ENCODE measurements at places on chromosomes 1 and 21.

- no peak for DNase-seq
Observed at GRCh38 chr1:201014816-201015200, 8.7 kb downstream of the KIF21B start.

- no peak for DNase-seq
Observed at GRCh38 chr1:79852004-79852403, 845.5 kb upstream of the ADGRL4 start.

GRCh38 chr1:111618081-111618480 is 1.5 kb upstream of the RAP1A start:
- DNase-seq: no peak

- no peak for DNase-seq
Observed at GRCh38 chr1:120178799-120179756, 2.8 kb upstream of the SEC22B start.

- no peak for DNase-seq
Observed at GRCh38 chr1:53198241-53198651, 1.6 kb downstream of the CPT2 start.

GRCh38 chr21:16522548-16522947 is 792.8 kb downstream of the USP25 start:
- no peak for DNase-seq

DNA sequence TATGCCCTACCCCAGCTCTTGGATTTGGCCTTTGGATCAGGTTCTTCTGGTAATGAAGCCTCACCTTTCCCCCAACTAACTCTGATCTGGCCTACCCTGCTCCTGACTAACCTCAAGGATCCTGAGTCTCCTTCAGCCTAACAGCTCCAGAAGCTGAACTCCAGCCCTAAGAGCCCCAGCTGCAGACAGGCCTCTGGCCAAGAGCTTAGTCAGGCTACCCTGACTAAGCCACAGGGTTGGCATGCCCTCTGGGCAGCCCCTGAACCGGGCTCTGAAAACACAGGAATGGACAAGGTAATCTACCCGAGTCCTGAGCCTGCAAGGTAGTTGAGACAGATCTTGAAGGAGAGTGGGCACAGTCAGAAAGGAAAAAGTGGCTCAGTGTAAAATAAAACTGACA is 29.4 kb downstream of the COA7 start:
- no peak for DNase-seq

- no peak for DNase-seq
Observed at GRCh38 chr1:233625510-233625981, 11.6 kb downstream of the KCNK1 start.

DNA sequence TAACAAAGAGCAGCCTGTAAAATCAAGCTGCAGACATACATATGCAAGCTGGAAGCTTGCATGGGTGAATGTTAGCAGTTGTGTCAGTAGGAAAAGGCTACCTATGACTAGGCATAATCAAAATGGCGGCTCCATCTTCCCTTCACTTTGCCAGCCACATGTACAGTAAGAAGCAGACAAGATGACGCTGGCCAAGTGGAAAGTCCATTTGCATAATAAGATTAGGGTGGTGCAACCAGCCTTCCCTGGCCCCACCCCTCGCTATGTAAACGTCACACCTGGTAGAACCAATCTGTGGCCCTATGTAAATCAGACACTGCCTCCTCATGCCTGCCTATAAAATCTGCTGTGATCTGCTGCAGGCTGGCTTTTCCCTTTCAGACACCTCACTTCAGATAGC is 171.9 kb upstream of the USP25 start:
- DNase-seq: no peak

All from activated CD8-positive, alpha-beta memory T cell treated with anti-CD3 and anti-CD28 coated beads for 4 hours (primary cell).